NCI-H1417 (cell line): ENCODE measurements at places on chromosomes 7 and 10.

GRCh38 chr7:18004372-18004771 lies 23.3 kb downstream of the PRPS1L1 start:
- DNase-seq: no peak

GRCh38 chr7:47836503-47837202 lies 111.6 kb downstream of the PKD1L1 start:
- DNase-seq: no peak

DNA sequence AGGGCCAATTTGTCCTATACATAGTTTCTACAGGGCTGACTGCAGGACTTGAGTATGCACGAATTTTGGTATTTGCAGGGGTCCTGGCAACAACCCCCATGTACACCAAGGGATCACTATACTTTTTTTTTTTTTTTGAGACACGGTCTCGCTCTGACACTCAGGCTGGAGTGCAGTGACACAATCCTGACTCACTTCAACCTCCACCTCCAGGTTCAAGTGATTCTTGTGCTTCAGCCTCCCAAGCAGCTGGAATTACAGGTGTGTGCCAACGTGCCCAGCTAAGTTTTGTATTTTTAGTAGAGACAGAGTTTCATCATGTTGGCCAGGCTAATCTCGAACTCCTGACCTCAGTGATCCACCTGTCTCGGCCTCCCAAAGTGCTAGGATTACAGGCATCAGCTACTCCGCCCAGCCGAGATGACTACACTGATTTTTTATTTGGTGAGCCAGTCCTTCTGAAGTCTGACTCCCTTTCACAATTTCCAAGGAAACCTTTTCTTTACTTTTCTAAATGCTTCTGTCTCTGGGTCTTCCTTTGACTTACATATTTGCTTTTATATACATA lies 19.8 kb downstream of the CFAP70 start:
- DNase-seq: no peak

DNA sequence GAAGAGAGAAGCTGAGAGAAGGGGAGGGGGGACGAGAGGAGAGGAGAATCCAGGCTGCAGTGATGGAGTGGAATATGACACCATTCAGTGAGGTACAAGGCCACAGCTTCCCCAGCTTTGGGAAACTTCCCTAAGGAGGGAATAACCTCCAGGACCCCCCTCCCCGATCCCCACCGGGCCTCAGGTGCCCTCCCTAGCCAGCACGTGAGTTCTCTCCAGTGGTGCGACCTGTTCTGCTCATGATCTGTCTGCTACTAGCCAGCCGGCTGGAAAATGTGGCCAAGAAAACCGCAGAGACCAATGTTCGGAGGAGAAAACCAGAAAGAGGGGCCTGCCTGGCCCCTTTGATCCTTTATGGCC lies 39.9 kb upstream of the AGK start:
- peak; percentile 60 for DNase-seq

DNA sequence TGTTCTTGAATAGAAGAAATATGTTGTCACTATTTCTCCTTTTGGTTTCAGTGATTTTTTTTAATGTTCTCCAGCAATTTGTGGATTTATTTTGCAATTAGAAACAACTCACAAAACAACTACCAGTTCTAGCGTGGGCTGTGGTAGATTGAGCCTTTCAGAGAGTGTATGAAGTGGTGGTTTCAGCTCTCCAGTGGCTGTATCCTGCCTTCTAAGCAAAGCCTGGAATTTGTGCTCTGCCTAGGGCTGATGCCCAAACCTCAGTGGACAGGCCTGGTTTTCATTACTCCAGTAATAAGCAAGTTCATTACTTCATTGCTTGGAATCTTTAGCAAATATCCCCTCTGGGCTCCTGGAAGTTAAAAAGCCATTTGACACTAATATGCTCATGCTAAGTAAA lies 35.9 kb downstream of the APBB1IP start:
- DNase-seq: no peak

DNA sequence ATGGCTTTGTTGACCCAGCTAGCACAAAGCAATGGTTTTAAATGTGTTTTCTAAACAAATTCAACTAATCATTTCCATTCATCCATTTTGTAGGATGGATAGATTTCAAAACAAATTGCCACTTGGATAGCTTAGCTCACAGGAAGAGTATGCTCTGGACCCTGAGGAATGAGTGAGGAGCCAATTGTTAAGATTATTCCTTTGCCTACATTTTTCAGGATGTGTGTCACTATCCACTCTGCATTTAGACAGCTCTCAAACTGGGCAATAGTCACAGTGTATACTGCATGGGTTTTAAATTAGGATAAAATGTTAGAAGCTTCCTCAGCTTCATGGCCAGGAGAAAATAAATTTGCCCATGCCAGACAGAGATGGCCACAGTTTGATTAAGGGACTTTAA lies 605.6 kb upstream of the TEX47 start:
- DNase-seq: no peak

DNA sequence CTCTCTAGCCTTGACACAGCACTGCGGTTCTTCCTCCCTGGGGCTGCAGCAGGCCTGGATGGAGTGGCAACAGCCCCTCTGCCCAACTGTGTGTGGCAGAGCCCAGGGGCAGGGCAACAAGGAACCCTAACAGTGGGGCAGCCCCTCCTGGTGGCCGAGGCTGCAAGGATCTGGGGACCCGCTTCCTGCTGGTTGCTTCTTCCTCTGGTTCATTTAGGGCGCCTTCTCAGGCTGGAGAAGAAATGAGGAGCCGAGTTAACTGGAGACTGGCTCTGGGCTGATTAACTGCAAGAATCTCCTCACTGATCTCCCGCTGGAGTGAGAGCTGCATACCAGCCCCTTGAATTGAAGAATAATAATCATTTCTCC lies 80.1 kb upstream of the EMX2 start:
- DNase-seq: no peak

GRCh38 chr7:122984021-122984420 lies 11.5 kb downstream of the TAS2R16 start:
- DNase-seq: no peak

DNA sequence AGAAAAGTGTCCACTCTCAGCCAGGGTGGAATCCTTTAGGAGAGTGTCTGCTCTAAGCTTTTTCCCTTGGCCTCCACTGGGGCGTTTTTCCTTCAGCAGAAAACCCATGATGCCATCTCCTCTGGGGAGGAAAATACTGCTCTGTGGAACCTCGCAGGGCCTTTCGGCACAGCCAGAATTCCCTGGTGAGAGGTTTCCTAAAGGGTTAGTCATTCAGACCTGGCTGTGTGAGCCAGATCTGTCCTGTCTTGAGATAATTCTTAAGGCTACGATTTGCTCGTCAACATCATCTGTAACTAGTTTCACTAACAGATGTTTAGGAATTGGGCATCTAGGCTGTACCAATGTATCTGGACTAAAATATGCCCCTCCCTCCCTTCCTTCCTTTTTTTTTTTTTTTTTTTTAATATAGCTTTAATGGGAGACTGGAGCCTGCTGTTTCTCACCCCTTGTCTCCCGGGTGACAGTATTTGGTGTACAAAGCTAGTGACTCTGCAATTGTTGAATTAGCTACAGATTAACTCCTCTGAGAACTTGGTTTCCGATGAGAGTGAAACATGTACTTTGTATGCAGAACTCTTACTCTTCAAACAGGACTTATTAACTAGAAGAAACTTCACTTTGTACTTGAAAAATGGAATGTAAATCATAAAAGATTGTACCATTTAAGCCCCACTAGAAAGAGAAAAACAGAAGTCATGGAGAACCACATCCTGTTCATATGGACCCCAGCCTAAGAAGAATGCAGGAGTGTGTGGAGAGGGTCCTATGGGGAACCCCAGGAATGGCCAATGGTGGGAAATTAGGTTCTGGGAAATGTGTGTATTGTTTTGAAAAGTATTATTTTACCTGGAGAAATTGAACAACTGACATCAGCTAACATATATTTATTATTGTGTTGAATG lies 230.9 kb downstream of the CAMK1D start:
- peak; percentile 49 for DNase-seq

DNA sequence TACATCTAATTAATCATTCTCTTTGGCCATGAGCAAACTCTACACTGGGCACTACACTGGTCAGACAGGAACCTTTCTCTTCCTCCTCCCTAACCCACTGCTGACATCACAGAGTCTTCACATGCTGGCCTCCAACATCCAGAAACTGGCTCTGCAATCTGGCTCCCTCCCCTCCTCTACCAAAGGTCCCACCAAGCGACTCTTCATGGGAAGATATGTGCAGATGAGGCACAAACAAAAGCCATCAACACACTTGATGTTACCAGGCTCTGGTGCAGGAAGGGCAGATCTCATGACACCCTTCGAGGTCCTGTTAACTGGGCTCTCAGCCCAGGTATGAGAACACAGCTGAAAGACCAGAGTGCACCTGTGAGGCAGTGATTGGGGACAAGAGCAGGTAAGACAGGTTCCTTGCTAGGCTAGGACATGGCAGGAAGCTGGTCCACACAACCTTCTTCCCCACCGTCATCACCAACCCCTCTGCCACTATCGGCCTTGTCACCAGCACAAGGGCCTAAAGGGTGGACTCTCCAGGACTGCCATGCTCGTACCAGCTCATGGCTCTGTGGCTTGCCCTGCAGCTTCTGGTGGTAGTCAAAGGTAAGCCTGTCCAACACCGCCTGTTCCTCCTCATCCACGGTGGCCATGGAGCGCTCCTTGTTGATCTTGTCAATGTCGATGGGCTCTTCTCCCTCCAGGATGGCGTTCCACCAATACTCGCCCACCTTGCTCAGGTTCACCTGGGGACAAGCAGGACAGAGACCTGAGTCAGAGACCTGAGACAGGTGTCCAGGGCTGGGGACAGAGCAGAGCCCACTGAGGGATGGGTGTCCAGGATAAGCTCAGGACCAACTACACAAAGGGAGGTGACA lies 66.6 kb upstream of the CAMK2B start:
- DNase-seq: no peak

- no peak for DNase-seq
These were observed 91.5 kb downstream of the FAM53B start for GRCh38 chr10:124652701-124653100.

- DNase-seq: peak; percentile 44
These were observed 75.0 kb upstream of the MAGI2 start for GRCh38 chr7:79528421-79528820.

- no peak for DNase-seq
These were observed 8.3 kb downstream of the CALU start for GRCh38 chr7:128747327-128748079.

DNA sequence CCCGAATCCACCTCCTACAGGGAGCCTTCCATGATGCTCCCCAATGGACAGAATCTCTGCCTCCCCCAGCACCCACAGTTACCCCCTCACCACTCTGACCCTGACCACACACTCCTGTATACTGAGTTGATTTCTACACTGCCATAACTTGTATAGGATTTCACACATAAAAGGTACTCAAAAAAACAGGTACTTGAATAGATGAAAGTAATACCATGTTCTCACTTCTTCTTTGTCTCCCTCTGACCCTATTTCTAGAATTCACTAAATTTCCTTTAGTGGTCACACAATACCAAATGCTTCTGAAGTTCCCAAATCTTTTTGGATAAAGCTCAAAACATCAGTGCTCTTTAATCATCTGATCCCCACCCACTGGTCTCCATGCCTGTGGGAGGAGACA lies 45.4 kb downstream of the HSPA12A start:
- no peak for DNase-seq

DNA sequence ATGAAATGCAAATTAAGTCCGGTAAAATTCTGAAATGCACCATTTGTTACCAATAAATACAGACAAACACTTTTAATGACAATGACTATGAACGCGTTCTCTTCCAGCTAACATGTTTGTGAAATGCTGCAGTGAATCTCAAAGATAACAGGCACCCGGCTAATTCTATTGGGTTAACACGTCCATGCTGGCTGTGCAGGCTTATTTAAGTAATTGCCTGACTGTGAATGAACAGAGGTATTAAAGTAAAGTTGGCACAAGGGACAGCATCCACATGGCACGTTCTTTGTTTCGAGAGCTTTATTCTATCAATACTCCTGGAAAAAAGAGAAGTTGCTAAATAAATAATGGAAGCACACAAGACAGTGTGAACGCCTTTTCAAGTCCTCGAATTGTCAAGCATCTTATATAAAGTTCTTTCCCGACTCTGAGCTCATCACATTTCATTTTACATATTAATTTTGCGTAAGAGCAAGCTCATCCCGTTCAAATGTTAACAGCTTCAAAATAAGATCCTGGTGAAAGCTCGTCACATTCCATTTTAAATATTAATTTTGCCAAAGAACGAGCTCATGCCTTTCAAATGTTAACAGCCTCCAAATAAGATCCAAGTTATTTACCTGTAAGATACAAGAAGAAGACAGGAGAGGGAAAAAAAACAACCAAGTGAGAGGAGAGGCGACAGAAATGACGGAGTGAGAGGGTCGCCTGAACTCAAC lies 111.3 kb upstream of the RHEB start:
- no peak for DNase-seq

DNA sequence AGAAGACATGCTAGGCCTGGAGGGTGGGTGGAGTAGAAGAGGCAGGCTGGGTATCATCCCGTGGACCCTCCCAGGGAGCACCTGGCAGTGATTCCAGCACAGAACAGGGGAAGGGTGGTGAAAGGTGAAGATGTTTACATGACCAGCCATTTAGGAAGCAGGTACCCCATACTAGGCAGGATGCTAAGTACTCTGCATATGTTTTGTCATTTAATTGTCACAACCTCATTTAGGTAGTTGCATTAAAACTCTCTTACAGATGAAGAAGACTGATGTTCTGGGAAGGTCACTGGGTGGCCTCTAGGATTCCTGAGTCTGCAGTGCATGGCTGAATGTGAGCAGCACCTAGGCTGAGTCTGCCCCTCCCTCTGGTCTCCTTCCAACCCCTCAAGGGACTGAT lies 15.2 kb downstream of the ITPRIP start:
- no peak for DNase-seq

GRCh38 chr10:90984898-90985297 lies 64.0 kb upstream of the ANKRD1 start:
- no peak for DNase-seq

GRCh38 chr7:41738806-41739205 lies 35.9 kb upstream of the INHBA start:
- no peak for DNase-seq

DNA sequence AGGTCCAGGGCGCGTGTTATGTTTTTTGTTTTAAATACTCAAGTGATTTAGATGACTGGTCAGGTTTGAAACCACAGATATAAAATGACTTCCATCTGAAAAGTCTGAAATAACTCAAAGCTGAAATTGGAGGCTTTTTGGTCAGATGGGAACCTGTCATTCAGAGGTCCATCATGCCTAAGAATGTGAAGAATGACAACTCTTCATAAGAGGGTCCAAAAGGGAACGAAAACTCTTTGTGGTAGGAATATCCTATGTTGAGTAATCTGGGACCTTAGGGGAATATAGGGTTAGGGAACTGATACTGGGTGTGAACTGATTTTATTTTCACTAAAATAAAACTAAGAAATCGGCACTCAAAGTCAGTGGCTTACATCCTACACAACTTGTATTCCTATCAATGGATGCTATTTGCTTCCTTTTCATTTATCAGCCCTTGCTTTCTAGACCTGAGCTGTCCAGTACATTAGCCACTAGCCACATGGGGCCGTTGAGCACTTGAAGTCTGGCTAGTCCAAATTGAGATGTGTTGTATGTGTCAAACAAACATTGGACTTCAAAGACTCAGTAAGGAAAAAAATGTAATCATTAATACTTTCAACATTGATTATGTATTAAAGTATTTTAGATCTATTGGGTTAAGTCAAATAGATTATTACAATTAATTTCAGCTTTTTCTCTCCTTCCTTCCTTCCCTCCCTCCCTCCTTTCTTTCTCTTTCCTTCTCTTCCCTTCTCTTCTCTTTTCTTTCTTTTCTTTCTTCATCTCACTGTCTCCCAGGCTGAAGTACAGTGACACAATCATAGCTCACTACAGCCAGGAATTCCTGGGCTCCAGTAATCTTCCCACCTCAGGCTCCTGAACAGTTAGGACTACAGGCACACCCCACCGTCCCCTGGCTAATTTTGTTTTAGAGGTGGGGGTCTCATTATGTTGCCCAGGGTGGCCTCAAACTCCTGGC lies 56.5 kb upstream of the KDM7A start:
- no peak for DNase-seq
